ENCODE measurements at places on chromosomes 5 and 9.

- DNase-seq, result no peak
Measured at GRCh38 chr9:4108754-4109465, 191.0 kb downstream of the GLIS3 start.

DNA sequence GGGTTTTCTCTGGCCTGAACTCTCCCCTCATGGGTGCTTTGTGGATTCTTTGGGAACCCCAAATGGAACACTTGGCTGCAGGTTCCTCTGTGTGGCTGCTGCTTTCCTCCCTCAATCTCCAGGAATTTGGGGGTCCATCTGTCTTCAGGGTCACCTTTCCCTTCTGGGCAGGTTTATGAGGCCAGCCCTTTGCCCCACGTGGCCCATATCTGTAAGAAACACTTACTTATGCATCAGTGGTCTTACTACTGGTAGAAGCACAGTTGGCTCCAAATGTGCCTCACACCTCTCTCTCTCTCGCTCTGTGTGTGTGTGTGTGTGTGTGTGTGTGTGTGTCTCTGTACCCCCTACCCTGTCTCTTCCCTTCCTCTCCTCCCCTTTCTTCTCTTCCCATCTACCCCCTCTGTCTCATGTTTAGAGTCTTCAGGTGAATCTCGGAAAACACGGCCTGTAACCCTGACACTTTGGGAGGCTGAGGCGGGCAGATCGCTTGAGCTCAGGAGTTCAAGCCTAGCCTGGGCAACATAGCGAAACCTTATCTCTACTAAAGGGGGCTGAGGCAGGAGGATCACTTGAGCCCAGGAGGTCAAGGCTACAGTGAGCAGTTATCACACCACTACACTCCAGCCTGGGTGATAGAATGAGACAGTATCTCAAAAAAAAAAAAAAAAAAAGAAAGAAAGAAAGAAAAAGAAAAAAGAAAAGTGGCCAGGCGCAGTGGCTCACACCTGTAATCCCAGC lies 26.8 kb downstream of the C5orf15 start:
- no peak for DNase-seq

GRCh38 chr9:110604171-110604601 lies 24.6 kb upstream of the SVEP1 start:
- no peak for DNase-seq

- no peak for DNase-seq
Measured at GRCh38 chr9:16815079-16815478, 55.4 kb downstream of the BNC2 start.

GRCh38 chr5:170311511-170312300 lies 14.1 kb upstream of the LCP2 start:
- DNase-seq, result no peak

- DNase-seq, result no peak
Measured at GRCh38 chr9:18359335-18359734, 114.6 kb upstream of the ADAMTSL1 start.

GRCh38 chr9:33489066-33489465 lies 15.3 kb upstream of the NOL6 start:
- DNase-seq, result no peak

DNA sequence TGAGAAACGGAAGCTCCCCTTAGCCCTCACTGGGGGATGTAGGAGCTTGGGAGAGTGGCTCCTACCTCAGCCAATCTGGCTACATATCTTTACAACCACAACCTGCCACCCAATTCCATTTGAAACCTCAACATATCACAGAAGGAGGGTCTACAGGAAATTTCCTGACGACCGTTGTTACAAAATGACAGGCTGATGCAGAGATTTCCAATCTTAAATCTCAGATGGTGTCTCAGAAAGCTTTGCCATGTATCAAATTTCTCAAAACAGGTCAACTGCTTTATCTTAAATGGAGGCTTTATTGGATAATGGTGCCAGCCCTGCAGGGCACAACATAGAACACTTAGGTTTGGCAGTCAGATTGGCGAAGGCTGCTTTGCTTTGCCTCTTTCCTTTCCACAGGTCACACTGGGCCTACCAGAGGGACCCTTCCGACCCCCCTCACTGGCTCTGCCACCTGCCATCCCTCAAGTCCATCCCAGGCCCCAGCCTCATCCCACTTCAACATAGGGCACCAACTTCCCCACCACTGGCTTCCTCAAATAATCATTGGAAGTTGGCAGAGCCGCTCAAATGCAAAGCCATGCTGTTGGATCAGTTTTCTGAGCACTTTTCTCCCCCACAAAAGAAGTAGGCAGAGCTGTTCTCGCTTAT lies 11.1 kb upstream of the SPATA31E1 start:
- no peak for DNase-seq

All from Caco-2 (cell line).